ENCODE measurements at places on chromosomes 13 and 19.

GRCh38 chr13:36764957-36765356 lies 54.1 kb upstream of the RFXAP start:
- no peak for DNase-seq

DNA sequence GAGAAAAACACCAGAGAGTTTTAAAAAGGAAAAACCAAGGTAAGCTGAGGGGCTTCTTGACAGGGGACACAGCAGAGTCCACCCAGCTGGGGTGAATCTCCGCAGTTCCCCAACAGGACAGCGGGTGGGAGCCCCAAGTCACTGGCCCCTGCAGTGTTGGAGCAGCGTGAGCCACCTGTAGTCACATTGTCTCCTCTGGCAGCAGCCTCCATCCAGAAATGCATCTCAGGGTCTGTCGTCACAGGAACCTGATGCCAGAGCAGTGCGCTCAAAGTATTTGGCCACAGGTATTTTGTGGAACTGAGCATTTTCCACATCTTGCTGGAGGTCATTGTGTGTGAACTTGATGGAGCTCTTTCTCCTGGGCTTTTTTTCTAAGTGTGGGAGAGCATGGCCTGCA lies 24.7 kb downstream of the CHAMP1 start:
- DNase-seq: no peak

GRCh38 chr19:48158210-48158790 lies 11.8 kb downstream of the LIG1 start:
- no peak for DNase-seq

DNA sequence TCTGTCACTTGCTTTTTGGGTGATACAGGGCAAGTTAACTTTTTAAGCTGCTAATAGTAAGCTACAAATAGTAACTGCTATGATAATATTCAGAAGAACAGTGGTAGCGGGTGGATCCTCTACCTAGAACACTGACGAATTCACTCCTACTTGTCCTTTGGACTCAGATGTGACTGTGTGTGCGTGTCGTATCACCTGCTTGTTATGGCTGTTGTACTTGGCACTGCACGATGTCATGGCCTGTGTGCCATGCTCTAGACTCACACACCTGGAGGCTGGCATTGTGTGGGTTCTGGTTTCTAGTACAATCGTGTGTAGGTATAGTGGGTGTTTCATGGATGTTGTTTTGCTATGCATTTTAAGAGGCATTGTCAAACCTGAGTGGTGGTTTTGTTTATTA lies 130.8 kb downstream of the ATP8A2 start:
- no peak for DNase-seq

- no peak for DNase-seq
These were observed 169.4 kb upstream of the MYO16 start for GRCh38 chr13:108460043-108460442.

DNA sequence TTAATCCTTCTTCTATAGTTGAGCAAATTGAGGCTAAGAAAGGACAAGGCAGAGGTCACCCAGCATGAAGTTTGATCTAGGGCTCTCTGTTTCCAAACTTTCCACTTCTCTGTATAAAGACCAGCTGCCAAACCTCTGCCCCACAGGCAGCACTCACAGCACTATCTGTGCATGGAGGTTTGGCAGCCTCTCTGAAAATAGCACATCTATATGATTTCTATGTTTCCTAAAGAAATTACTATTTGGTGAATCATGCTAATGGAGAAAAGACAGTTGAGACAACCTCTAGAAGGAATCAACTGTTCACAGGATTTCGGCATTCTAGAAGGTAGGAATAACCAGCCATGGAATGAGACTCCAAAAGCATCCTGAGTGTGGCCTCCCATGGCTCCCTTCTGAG lies 554.5 kb downstream of the IRS2 start:
- no peak for DNase-seq

DNA sequence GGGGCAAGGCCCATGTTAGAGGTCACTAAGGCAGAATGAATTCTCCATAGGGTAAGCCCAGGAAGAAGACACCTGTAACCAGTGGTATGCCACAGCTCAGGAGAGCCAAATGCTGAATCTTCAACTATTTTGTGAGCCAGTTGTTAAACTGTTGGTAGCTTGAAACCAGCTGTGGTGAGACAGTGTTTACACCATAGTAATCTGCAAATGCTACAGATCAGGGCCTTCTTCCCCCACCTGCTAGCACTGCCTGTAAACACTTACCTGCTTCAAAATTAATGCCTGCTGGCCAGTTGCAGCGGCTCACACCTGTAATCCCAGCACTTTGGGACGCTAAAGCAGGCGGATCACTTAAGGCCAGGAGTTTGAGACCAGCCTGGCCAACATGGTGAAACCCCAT lies 12.1 kb downstream of the FBXL12 start:
- no peak for DNase-seq

DNA sequence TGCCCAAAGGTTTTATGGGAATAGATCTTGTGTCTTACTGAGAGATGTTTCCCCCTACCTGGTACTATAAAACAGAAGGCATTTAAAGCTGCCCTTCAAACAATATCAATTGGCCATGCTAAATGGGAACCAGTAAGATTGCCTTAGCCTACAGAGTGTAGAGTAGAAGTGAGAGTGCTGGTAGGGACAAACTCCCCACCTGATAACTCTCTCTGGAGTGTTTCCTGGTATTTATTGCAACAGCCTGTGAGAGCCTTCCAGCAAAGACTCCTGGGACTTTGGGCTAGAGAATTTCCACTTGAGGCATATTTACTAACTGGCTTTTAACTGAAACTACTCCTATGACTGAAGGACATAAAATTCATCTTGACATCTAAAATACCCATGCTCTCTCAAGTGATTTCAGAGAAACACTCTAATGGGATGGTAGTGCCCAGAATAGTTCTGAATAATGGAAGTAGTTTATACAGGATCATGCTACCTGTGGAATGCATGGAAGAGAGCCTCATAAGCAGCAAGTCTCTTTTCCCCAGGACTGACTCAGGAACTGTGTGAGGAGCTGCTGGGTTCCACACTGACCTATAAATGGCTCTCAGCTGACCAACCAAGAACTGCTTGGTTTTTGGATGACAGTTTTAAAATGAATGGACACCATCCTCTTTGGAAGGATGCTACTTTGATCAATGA lies 132.7 kb upstream of the SLITRK5 start:
- no peak for DNase-seq

GRCh38 chr19:43618921-43619261 lies 538 bp downstream of the ZNF428 start:
- DNase-seq: peak; percentile 31

DNA sequence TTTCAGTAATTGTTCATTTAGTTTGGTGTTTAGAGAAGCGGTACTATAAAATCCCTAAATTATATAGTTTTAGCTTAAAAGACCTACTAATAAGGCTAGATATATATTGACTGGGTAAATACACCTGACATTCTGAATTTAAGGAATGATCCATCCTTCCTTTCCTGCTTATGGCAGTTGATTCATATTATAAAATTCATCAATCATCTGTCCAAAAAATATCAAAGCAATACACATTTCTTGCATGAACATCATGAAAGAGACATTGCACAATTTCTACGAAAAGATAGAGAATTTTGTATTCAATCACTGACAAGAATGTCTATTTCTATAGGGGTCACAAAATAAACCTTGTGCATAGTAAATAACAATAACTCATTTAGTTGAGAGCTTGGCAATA lies 514.9 kb downstream of the SLITRK6 start:
- DNase-seq: no peak

GRCh38 chr13:100130092-100130491 lies 41.2 kb downstream of the PCCA start:
- no peak for DNase-seq

DNA sequence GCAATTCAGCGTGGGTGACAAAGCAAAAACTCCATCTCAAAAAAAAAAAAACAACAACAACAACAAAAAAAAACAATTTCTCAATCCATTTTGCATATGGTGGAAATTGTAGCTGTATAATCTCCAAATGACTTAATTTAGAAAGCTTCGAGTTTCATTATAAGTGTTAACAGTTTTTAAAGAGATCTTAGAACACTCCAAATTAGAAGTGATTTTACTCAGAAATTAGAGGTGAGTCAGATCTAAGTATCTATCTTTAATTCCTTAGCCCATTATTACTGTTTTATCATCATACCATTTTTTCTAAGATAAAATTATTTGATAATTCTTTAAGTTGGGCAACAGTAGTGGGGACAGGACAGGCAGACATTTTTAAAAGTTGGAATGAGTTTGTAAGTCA lies 60.5 kb downstream of the ZMYM2 start:
- DNase-seq: no peak

GRCh38 chr13:27489456-27489855 lies 39.1 kb upstream of the MTIF3 start:
- DNase-seq: no peak

- DNase-seq: no peak
These were observed 75.5 kb downstream of the COL4A1 start for GRCh38 chr13:110231348-110232047.

- DNase-seq: no peak
These were observed 14.4 kb downstream of the TJP3 start for GRCh38 chr19:3722443-3723109.

DNA sequence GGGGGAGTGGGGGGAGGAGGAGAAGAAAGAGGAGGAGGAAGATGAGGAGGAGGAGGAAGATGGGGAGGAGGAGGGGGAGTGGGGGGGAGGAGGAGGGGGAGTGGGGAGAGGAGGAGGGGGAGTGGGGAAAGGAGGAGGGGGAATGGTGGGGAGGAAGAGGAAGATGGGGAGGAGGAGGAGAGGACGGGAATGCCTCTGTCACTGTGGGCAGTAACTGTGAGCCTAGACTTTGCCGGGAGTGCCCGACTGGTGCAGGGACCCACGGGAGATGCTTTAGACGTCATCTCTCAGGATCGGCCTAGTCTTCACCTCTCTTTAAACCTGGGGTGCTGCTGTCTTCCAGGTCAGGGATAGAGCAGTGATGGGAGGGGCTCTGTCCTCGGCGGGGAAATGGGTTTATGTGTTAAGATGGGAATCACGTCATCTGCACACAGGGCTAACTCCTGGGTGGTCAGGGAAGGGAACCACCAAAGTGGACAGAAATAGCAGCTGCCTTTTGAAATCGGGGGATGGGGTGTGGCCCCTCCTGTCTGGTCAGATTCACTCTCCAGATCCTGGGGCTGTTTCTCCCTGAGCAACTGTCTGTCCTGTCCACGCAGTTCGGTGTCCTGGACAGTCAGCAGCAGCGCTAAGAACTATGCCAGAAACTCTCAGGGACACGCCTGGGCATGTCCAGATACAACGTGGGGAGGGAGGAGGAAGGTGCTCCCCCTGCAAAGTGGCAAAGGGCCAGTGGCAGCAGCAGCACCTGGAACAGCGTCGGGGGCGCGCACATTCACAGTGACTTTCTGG lies 26.9 kb downstream of the GAS6 start:
- no peak for DNase-seq

- no peak for DNase-seq
These were observed 2.7 kb downstream of the KLK2 start for GRCh38 chr19:50875795-50876422.

DNA sequence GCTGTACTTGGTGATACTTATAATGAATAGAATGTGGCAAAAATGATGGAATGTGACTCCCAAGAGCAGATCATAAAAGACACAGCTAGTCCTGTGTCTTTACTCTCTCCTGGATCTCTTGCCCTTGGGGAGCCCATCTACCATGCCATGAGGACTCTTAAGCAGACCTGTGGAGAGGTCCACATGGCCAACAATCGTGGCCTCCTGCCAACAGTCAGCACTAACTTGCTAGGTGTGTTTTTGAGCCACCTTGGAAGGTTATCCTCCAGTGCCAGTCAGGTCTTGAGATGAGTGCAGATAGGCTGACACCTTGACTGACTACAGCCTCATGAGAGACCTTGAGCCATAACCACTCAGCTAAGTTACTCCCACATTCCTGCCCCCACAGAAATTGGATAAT lies 22.3 kb upstream of the GPR183 start:
- DNase-seq: no peak

DNA sequence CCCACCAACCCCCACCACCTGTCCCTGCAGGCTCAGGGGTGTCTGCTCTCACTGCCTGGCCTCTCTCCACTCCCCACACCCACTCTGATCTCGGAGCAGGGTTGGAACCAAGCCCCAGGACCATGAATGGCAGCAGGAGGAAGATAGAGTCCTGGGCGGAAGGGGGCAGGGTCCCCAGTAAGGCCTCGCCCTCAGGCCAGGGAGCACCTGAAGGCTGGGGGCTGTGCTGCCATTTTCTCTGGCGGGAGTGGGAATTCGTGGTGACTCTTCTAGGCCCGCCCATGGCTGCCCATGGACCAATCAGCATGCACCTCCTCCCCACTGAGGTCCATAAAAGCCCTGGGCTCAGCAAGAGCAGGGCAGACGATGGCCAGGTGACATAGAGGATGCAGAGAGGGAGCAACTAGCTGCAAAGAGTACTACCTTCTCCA lies 25.0 kb downstream of the KBTBD6 start:
- no peak for DNase-seq

GRCh38 chr13:97521726-97522125 lies 87.8 kb downstream of the RAP2A start:
- DNase-seq: no peak

GRCh38 chr19:20928371-20928770 lies 5.3 kb downstream of the ZNF85 start:
- no peak for DNase-seq

- peak; percentile 49 for DNase-seq
These were observed 1.2 kb downstream of the PPM1N start for GRCh38 chr19:45499196-45500180.

DNA sequence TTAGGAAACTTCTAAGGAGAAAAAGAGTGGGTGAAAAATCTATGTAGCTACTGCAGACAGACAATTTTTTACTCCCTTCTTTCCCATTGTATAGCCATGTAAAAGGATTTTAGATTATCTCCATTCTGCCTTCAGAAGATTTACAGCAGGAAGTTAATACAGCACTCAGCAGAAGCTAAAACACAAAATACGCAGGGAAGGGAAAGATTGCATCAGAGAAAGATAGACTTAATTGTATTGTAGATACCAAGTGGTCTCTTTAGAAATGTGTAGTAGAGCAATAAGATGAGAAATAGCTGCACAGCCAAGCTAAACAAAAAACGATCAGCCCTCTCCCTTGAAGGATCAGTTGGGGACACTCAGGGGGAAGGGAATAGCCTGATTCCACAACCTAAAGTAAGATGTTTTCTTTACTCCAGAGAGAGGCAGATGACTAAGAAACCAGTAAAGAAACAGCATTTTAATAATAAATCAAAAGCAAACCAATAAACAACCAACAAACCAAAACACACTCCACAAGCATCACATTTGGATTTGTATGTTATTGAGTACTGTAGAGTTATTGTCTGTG lies 236.7 kb upstream of the SLITRK1 start:
- DNase-seq: no peak

- DNase-seq: no peak
These were observed 1.7 kb downstream of the BCL2L12 start for GRCh38 chr19:49667473-49667872.

- DNase-seq: no peak
These were observed 13.1 kb downstream of the ACP7 start for GRCh38 chr19:39097299-39097698.

GRCh38 chr19:6761053-6761676 lies 6.1 kb downstream of the SH2D3A start:
- no peak for DNase-seq

GRCh38 chr19:49689133-49690078 lies at the start of gene ADM5:
Gene ADM5, plus strand, starts transcription at chr19:49689594. Its CDS starts 244 bp downstream, at chr19:49689838.
- DNase-seq: no peak
